Stimulated activated CD8-positive, alpha-beta memory T cell treated with anti-CD3 and anti-CD28 coated beads, Interleukin-2, amount 100 ng/mL, for 48 hours (primary cell): ENCODE measurements at places on chromosomes 3 and 15.

GRCh38 chr3:51673802-51674654, 3.0 kb downstream of the TEX264 start:
- DNase-seq, result no peak

DNA sequence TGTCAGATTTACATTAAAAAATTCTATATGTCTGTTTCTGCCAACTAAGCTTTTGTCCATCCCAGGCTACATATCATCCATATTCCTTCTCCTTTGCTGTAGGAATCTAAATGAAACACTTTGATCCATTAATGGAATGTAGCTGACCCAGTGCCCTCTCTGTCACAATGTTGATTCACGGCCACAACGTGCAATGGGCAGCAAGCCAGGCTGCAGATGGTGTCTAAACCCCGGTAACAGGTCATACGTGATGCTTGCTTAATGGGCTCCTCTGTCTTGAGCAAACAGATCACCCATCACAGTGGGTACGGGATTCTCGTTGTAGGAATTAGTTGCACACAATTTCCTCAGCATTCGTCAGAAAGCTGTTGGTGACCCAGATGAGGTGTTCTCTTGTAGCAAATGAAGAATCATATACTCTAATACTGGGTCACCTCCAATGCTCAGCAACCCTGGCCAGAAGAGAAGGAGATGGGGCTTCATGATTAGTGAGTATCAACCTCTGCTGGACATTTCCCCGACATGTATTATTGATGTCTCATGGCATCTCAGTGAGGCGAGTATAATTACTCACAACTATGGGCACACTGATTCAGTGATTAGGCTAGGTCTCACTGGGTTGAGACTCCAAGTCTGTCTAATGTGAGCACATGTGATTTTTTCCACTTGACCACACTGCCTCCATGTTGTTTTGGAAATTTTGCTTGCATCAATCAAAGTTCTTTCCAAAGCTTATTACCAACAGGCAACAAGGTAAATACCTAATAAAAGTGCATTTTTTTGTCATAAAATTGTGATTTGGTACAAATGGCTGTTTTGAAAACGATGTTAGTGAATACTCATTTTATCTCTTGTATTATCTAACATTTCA, 12.9 kb upstream of the DCBLD2 start:
- no peak for DNase-seq

DNA sequence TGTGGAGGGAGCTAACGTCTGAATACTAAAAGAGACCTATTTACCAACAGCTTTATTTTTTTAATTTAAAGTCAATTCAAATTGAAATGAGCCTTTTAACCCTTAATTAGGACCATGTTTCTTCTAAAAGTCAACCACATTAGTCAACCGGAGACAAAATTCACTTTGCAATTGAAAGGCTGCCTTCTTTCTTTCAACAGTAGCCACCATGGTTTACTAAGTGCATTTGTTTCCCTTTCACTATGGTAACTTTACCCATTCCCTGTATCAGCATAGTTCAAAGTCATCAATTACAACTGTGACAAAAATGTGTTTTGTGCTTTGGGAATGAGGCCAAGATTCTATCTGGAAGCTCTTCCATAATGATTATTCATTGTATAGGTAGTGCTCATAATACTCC, 225.4 kb downstream of the EPHA3 start:
- DNase-seq, result no peak

DNA sequence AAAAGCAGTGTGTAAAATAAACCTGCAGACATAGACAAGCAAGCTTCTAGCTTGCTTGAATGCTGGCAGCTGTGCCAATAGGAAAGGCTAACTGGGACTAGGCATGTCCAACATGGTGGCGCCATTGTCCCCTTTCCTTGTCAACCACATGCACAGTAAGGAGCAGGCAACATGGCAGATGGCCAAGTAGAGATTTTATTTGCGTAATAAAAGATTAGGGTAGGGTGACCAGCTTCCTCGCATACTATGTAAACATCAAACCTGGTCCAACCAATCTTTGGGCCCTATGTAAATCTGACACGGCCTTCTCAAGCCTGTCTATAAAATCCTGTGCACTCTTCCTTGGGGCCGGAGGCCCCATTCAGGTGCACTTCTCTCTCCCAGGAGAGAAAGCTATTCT, 575.4 kb upstream of the GOLIM4 start:
- no peak for DNase-seq

- no peak for DNase-seq
These were observed 329.4 kb downstream of the TBC1D5 start for GRCh38 chr3:17412950-17413530.

GRCh38 chr3:120762615-120763014, 20.1 kb downstream of the GTF2E1 start:
- no peak for DNase-seq

DNA sequence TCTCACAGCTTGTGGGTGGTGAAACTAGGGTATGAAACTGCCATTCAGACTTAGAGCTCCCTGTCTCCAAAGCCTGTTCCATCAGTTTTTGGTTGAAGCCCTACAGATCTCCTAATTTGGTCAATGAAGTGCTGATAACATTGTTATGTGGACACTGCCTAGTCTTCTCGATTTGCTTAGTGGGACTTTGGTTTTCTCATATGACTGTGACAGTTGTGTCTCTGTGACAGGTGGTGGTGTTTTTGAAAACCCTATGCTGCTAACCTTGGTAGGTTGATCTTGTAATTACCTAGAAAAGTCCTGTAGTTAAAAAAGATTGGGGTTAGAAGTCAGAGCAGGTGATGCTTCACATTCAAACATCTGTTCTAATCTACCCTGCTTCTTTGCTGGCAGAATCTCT, 9.2 kb downstream of the PPM1L start:
- DNase-seq, result no peak

DNA sequence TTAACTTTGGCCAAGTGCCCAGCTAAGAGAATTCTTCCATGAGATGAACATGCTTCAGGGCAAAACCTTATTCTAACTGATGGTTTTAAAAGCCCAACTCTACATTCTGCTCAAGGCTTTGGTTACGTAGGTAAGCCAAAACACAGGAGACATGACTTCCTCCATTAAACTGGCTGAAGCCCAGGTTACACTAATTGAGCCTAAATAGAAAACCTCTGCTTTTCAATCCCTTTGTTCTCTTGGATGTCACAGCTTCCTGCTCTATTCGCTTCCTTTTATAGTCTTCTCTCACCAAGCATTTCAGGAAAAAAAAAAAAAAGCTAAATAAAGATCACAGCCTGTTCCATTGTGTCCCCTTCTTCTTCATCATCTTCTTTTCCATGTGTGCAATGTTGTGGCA, 420.4 kb downstream of the TIGIT start:
- DNase-seq, result no peak

DNA sequence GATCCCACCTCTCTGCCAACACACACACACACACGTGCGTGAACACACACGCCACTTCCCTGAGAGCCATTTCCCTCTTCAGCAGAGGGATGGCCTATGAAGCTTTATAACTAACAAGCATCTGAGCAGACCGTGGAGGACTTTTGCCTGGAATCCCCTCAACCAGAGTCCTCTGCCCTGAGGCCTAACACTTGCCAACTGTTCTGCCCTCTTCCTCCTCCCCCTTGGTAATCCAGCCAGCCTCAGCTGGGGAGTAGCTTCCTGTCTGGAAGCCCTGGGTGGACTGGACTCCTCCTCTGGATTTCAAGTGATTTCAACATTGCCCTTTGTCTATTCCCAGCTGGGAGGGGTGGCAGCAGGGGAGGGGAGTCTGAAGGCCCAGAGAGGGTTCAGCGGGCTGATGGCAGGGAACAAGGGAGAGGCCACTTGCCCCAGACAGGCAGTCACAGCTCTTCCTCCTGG, 68.4 kb upstream of the HACD2 start:
- DNase-seq, result no peak

DNA sequence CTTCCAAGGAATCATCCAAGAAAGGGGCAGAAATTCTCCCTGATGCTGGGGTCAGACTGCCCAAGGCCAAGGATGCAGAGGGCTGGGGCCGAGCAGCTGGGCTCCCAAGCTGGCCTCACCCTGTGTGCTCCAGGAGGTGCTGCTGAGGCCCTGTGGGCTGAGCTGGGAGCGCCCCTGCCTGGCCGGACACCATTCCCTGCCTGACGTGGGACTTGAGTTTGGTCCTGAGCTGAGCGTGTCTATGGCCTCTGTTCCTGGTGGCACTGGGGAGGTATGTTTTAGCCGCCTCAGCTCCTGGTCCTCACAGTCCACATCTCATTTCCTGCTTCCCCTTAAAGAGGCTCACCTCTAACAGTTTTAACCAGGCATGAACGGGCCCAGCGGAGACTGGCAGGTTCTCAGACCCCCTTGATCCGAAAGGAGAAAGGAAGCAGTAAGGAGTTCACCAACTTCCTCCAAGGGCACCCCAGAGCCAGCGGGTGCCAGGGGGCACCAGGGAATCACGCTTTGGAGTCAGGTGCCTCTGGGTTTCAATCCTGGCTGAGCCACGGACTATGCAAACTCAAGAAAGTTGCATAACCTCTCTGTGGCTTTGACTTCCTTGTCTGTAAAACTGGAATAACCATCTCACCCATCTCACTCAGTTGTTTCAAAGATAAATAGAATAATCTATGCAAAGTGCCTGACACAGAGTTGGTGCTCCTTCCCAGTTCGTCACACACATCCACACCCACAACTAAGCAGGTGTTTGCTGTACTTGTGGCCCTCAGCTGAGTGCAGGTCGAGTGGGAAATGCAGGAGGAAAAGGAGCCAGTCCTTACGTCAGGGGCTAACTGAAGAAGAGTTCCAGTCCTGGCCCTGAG, 48.6 kb downstream of the SLC12A8 start:
- no peak for DNase-seq

DNA sequence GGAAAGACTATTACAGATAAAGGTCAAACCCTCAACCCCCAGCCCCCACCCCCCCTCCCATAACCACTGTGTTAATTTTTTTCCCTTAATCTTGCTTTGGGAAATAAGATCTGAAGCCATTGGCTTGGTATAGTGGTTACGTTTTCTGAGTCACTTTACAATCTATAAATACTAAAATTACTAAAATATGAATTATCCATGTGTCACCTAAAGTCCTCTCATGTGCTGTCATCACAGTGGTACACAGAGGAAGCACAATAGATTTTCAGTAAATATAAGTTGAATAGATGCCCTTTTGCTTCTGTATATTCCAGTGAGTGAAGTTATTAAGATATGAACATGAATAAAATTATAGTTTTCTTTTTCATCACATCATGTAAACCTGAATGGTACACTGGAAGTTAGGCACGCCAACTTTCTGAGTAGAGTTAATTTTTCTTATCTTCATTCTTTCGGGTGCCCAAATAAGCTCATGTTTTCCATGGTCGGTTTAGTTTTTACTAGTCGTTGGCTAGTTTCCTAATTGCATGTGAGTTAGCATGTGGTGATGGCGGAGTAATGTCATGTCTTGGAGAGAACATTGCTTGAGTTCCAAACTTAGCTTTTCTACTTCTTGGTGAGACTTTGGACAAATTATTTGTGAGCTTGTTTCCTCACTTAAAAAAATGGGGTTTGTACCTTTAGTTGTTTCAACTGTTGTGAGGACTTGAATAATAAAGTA, 11.5 kb downstream of the PPP4R2 start:
- no peak for DNase-seq

DNA sequence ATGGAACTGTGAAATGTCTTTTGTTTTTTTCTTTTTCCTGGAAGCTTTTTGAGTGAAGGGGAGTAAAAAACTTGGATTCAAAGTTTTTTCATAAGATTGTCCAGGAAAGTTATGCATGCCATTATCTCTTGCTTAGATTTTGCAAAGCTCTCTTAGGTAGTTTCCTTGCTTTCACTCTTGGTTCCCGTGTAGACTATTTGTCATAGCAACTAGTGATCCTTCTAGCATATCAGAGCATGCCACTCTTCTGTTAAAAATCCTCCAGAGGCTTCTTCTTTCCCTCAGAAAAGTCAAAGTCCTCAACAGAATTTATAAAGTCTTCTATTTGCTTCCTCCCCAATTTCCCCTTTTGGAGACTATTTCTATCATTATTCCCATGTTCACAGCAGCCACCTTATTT, 21.1 kb downstream of the GTF2E1 start:
- DNase-seq, result no peak

GRCh38 chr3:98333989-98334606, 19.6 kb upstream of the OR5K4 start:
- DNase-seq, result no peak
